Aortic smooth muscle cell (primary cell): ENCODE measurements at places on chromosomes 13 and 19. TPM values are rescaled to one million over a fixed set of nuclear protein-coding genes. Genes with fewer than 3 reads are reported as not detected.

The ZNF540 gene
- total RNA-seq: 0.81 and 0.92 TPM in 2 replicates

The CCL25 gene
- total RNA-seq: not detected in 2 replicates

The UHRF1 gene
- total RNA-seq: 21.1 and 63.0 TPM in 2 replicates

The GIPC1 gene
- total RNA-seq: 145 and 146 TPM in 2 replicates

The SIGLEC12 gene
- not detected in 2 replicates for total RNA-seq

The SMIM7 gene
- total RNA-seq: 64.1 and 80.5 TPM in 2 replicates

The NOTCH3 gene
- total RNA-seq: 184 and 225 TPM in 2 replicates

The HRC gene
- 0.26 and 1.2 TPM in 2 replicates for total RNA-seq

The CRB3 gene
- total RNA-seq: not detected in 2 replicates

The SEMA6B gene
- 1.3 and 3.6 TPM in 2 replicates for total RNA-seq
